ENCODE measurements at places on chromosomes 3 and 15. TPM values are rescaled to one million over a fixed set of nuclear protein-coding genes. Genes with fewer than 3 reads are reported as not detected.
A peak's percentile ranks its signal among the peaks of the same experiment; 100 is the strongest.

DNA sequence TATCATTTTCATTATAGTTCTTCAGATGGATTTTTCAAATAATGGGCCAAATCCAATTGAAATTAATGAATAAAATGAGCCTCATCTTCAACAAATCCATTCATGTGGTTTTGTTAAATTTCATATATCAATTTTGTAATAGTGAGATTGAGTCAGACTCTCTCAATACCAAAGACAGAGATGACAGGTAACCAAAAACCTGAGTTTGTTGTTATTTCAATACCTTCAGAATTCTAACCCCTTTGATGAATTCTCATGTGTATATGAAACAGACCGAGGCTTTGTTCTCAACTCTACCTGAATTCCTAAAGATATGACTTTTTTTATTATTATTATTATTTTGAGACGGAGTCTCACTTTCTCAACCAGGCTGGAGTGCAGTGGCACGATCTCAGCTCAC lies 92.8 kb downstream of the FOXP1 start:
- DNase-seq, result no peak

DNA sequence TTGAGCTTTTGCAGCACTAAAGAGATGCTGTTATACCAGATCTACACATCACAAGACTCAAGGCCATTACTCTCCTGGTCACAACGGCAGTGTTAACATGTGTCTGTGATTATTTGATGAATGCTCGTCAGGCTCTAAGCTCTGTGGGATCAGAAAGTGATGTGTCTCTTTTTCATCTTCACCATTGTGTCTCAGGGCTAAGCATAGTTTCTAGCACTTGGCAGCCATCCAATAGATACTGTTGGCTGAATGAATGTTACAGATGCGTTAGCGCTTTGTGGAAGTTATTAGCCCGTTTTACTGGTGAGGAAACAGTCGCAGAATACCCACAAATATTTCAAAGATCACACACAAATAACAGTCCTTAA lies 1.2 kb upstream of the FAM81A start:
- DNase-seq, result no peak

DNA sequence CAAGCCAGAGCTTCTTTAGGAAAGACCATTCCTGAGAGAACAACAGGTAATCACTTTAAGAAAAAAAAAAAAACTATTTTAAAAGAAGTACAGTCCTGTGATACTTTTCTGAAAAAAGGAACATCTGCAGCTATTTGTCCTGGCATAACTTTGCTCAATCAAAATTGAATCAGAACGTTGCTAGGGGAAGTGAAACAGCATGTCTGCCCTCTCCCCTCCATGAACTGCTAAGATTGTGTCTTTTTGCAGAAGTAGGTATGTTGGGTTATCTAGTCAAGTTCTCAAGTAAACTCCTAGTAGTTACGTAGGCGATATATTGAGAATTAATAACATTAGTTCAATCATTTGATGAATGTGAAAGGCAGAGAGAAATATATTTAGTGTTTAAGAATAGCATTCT lies 1013.3 kb downstream of the TUSC7 start:
- DNase-seq, result no peak

GRCh38 chr15:70714015-70714414 lies 49.3 kb downstream of the UACA start:
- DNase-seq, result no peak

DNA sequence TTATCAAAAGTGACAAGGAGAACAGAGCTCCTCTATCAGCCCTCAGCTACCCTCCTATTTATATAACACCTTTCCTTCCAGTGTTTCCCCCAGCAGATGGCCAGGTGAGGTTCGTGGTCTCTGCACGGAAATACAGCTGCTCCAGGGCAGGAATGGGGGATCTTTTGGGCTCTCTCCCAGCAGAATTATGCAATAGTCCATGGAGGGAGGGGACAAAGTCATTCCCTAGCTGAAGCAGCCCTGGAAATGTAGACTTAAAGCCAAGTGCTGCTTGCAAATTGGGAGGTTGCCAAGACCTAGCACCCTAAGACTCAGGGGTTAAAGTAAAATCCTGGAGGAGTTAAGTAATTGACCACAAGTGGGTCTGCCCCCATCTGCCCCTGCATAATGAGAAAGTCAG lies 256.3 kb downstream of the LRTM1 start:
- DNase-seq, result no peak

- no peak for DNase-seq
Measured at GRCh38 chr3:177793451-177793850, 596.2 kb upstream of the TBL1XR1 start.

- peak; percentile 56 for DNase-seq
Measured at GRCh38 chr15:26889298-26889898, 22.5 kb downstream of the GABRA5 start.

DNA sequence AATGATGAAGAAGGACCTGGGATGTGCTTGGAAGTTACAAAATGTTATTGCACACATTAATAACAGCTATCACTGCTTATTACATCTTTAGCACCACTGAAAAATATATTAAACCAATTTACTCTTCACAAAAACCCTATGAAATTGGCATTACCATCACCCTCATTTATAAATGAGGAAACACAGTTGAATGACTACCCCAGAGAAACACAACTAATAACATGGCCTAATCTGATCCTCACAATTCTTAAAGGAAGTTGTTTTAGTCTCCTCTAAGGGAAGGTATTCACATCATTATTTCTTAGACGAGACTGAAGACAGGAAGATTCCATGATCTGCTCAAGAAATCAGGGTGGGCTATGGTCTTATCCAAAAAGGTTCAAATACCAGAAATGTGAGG lies 35.9 kb downstream of the INO80 start:
- no peak for DNase-seq

DNA sequence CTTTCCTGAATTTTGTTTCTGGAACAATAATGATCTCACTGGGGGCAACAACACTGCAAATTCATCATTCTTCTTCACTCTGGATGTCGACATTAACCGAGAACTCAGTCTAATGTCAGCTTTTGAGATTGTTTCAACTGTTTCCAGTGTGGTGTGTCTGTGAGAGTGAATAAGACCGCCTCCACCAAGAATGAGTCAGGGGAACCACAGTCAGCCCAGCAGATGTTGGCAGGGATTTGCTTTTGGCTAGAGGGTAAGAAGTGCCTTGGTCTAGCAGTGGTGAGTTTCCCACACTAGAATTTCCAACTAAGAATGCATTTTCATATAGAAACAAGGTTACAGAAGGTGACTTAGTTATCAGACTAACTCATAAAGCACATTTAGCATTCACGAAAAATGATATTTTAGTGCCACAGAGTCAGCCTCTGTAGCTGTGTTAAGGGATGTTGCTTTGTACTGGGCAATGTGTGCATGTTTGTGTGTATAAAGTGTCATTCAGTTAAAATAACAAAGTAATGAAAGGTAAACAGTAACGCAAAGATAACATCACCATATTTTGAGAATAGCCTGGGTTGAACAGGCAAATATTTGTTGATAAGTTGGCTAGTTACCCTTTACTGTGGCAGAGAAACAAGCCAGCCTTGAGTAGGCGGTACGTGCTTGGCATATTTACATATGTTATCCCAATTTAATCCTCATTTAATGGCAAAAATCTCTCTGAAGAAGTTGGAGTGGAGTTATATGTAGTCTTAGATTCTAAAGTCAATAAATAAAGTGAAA lies 33.8 kb downstream of the DRD3 start:
- DNase-seq, result no peak

DNA sequence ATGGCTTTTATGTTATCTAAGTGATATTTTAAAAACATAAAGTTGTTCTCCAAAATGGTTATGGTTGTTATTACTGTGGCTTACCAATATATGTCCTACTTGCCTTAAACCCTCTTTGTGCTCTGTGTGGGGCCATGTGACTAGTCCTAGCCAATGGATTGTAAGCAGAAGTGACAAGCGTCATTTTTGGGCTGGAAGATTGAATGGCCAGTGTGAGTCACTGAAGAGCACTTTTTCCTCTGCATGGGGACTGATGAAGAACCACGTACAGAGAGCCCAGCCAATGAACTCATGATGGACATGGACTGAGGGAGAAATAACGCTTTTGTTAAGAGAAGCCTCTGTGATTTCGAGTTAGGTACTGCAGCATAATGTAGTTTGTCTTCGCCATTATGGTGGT lies 332.7 kb downstream of the EDEM1 start:
- no peak for DNase-seq

- no peak for DNase-seq
Measured at GRCh38 chr3:154071146-154071545, 50.0 kb upstream of the ARHGEF26 start.

Gene FES
- 4.9 TPM for total RNA-seq

Gene C3orf85
- total RNA-seq, result not detected

Gene GPR62
- total RNA-seq, result not detected

Gene SLC12A6
- 60.8 TPM for total RNA-seq

Gene FBXL2
- not detected for total RNA-seq

Measured in CD8-positive, alpha-beta T cell (primary cell).